Fibroblast of skin of abdomen (primary cell): ENCODE measurements at places on chromosomes 4 and X.

DNA sequence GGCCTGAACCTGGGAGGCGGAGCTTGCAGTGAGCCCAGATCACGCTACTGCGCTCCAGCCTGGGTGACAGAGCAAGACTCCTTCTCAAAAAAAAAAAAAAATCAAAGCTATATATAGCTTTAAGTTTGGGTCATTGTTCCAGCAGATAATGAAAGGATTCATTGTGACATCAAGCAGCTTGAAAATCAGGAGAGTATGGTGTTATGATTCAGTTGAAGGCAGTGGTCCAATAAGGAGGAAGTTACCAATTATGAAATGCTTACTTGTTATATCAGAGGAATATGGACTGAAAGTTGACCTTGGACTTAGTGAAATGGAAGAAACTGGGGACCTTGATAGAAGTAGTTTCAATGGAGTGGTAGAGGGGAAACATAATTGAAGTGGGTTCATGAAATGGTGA lies 140.4 kb upstream of the MAD2L1 start:
- no peak for DNase-seq

DNA sequence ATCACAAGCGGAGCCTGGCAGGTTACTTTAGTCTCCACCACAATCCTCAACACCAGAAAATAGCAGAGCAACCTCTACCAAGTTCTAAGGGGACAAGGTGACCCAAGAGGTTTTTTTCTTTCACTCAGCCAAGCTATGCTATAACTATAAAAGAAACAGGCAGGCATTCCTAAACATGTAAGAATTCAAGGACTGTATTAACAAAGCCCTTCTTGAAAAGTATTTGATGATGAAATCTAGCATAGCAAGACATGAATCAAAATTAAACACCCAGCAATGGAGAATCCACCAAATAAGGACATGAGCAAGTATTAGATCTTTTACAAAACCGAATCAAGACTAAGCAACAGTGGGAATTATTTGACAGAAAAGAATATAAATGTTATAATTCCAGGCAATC lies 25.7 kb upstream of the C1QTNF7 start:
- peak; percentile 86 for DNase-seq

GRCh38 chr4:21507439-21507838 lies 441.1 kb downstream of the KCNIP4 start:
- DNase-seq, result no peak

DNA sequence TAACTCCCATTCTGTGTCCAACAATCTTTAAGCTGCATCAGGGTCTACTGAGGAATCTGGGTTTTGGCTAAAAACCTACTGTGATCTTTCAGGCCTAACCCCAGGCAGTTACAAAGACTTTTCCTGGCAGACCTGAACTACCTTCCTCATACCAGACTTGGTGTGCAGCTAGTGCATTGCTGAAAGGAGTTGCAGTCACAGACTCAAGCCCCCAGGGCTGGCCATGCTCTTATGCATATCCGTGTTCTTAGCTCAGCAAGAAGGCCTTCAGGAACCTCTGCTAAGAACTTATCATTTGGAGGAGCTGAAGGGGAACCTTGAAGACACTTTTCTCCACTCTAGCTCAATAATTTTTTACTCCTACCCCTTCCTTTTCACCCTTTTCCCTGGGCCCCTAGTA lies 147.5 kb downstream of the INPP4B start:
- no peak for DNase-seq

GRCh38 chr4:183320211-183321059 lies at the start of gene CLDN22:
TSS of gene CLDN22 (minus strand) at chr4:183320276. CDS start at chr4:183320218, 58 bp downstream.
- DNase-seq, result no peak
